Glutamatergic neuron (in vitro differentiated cells): ENCODE measurements at places on chromosomes 6 and 20. TPM values are rescaled to one million over a fixed set of nuclear protein-coding genes. Genes with fewer than 3 reads are reported as not detected.

GRCh38 chr6:90432041-90432775 lies 135.6 kb upstream of the BACH2 start:
- DNase-seq = no peak

DNA sequence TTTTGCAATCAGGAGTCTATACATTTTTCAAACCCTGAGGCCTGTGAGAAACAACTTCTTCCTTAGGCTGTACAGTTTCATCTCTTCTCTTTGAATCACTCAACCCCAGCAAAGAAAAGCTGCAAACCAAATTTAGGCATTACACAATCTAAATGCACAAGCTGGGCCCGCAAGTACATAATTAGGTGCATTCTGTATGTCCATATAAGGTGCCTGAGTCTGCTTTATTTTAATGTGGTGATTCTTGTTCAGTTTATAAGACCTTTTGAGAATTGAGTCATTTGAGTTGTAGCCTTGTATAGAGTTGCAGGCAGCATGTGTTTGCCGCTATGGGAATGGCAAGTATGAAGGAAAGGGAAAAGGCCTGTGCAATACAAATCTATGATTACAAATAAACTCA lies 709.6 kb upstream of the MARCKS start:
- DNase-seq = no peak

GRCh38 chr6:157335829-157336228 lies 12.5 kb upstream of the TMEM242 start:
- no peak for DNase-seq

DNA sequence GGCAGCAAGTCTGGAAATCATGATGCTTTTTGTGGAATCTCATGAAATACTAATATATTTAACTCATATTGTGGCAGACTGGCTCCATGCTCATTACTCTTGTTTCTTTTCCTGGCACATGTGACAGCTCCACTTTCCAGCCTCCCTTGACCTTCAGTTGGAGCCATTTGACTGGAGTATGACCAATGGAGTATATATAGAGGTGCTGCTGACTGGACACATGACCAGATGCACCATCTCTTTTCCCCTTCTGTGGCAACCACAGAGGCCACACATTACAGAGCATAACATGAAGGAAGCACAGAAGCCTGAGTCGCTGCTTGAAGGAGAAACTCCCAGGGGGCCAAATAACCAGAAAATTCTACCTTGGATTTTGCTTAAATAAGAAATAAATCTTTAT lies 77.4 kb downstream of the MKKS start:
- no peak for DNase-seq

The GSTA2 gene
- not detected for total RNA-seq

The HAO1 gene
- total RNA-seq = not detected

The RSPH4A gene
- total RNA-seq = 0.98 TPM

The TREML4 gene
- not detected for total RNA-seq
